NCI-H2029 treated with DMSO at 0.1 percent for 48 hours (cell line): ENCODE measurements at places on chromosomes 2 and 18.
A peak's percentile ranks its signal among the peaks of the same experiment; 100 is the strongest.

DNA sequence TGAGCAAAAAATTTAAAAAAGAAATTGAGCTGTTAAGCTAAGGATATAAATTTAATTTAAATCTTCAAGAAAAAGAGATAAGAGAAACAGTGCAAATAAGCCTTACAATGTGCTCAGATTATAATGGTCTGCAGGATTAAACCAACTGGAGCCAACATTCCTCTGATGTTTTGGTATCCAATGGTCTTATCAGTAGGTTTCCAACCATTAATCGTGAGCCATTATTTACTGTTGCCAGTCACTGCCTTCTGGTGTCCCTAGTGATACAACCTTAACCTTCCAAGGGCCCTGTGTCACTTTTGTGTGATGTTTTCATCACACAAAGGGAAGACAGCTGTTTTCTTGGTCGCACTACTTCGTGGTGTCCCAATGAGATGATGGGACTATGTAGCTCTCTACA, 134.5 kb upstream of the CTAGE1 start:
- no peak for DNase-seq

DNA sequence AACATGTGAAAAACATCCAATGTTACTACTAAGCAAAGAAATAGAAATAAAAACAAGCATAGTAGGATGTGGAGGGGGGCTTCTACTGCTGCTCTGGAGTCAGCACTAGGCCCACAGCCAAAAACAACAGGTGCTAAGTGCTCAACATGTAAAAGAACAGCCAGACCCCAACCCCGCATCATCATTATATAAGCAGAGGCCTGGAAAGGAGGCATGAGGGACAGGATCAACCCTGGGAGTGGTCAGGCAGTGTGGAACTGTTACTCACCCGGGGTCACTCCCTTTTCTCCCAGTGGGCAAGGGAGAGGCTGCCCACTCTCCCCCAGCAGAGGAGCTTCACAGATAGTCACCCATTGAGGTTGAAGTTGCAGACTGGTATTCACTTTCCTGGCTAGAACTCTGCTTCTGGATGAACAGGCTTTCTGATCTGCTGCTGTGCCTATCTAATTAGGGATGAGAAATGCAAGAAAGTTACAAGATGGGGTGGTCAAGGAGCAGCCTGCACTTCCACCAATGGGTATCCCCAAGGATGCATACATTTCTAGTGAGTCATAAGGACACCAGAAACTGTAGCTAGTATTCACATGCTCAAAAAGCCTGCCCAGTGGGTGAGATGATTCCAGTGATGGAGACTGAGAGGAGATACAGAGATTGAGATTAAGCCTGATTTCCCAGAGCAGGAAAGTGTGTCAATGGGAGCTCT, 480.1 kb upstream of the TCF4 start:
- DNase-seq, result no peak

GRCh38 chr18:12637393-12637792, 20.5 kb downstream of the SPIRE1 start:
- DNase-seq, result no peak

DNA sequence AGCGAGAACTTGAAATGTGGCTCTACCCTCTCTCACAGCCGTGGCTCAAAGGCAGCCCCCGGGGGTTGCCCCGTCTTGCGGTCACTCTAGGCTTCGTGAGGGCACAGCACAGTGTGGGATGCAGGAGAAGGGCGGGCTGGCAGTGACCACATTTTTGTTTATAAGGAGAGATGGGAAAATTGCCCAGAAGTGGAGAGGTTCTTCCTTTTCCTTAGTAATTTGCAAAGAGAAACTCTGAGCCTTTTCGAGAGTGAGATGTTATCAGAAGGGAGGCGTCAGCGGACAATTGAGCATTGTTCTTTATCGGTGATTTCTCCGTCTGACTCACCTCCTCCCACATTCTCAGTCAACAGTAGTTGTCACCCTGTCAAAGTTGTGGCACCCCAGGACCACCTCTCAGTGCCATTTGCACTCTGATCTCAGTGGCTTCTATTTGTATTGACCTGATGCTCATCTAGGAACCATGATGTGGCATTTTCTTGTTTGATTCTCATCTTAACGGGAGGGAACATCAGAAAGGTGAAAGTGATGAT, 89.6 kb downstream of the ACAA2 start:
- no peak for DNase-seq

- DNase-seq, result no peak
These were observed 78.0 kb upstream of the MGAT5 start for GRCh38 chr2:134175834-134176233.

GRCh38 chr2:102599486-102599885, 19.9 kb upstream of the SLC9A2 start:
- DNase-seq, result no peak

DNA sequence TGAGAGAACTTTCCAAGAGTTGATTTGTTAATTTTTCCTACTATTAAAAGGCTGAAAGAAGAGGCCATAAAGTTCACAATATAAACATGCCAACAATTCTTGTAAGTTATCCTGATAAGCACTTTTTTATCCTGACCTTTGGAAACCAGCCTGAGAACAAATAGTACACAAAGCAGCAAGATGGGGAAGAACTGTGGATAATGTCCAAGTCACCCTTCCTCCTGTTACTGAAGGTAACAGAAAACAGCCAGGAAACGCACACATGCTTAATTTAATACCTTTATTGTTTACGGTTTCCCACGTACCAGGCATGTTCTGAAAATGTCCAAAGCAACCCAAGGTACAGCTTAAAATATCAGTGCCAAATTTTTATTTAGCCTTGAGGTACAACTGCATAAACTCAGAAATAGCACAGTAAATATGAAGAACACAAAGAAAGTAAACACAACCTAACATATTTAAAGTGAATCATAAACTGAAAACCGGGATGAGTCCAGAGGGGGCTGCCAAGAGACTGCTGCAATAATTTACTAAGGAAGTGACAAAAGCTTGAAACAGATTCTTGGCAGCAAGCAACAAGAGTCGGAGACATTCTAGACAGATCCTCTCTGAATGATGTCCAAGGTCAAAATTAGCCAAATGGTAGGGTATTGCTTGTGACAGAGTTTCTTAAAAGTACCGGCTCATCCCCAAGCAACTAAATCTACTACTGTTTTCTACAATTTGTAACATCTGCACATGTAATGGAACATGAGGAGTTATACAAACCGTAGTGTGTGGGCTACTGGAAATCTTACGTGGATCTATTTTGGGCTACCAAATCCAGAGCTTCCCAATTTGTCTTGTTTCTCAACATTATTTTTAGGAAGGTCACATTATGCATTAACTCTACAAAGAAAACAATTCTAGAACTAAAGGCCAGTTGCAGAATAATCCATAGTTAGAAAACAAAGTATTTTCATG, 93.2 kb downstream of the CABYR start:
- no peak for DNase-seq

DNA sequence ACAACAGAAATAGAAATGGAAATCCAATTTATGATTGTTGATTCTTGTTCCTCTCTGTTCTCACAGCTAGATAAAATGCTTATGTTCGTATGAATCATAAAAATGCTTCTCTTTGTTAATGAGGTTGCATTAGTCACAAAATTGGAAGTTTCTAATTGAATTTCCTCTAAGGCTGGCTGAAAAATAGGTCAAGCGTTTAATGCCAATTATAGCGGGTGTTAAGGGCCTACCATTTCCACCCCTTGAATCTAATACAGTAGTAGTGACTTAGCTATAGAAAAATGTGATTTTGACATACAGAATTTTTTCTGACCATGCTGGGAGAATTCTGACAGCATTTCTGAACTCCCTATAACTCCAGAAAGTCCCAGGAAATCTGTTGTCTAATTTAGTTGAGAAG, 107.1 kb downstream of the TTN start:
- no peak for DNase-seq

- no peak for DNase-seq
These were observed 242.0 kb downstream of the CALCRL start for GRCh38 chr2:187206071-187206470.

- DNase-seq, result no peak
These were observed 300.8 kb downstream of the CNTNAP5 start for GRCh38 chr2:124325667-124326440.

DNA sequence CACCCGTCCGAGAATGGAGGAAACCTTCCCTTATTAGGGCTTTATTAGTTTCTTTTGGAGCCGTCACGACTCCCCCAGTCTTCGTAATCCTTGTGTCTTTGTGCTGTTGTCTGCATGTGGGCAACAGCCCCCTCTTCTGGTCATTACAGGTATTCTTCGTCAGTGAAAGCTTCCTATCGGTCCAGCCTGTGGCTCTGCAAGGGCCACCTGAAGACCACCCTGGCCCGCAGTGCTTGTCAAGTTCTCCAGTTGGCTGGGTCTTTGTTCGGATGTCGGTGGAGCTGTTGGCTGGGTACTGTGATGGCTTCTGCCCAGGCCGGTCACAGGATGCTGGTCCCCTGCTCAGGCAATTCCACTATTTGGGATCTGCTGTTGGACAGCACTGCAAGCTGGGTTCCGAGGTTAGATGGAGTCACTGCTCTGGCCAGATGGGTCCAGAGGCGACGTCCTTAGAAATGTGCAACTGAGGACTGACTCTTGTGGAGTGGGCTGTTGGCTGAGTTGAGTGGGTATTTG, 19.2 kb downstream of the E2F6 start:
- DNase-seq, result no peak

DNA sequence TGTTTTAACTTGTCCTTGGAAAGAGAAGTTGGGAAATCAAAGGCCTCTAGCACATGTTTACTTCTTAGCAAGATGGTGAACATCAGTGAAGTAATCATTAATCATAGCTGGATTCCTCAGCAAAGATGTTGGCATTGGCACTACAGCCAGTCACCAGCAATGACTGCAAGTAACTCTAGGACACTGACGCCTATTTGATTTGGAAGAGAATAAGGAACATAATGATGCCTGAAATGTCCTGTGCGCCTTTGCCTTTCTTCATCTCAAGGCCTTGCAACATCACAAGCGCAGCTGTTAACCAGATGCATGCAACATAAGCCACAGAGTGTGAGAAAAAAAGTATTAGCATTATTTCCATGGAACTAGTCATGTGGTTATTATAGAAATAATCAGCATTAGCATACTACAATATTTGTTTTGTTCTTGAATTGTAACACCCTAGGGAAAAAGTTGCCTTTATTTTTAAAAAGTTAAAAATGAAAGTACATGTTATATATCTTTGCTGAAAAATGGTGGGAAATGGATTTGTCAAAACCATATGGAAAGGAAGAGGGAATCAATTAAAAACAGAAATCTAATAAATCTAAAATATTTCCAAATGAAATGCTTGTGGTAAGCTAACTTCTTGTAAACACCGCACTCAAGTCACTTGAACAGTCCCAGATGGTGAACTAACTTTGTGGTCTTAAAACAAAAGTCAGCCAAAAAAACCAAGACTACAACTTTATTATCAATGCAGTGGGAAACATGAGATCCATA, 55.6 kb downstream of the THADA start:
- DNase-seq, result no peak

DNA sequence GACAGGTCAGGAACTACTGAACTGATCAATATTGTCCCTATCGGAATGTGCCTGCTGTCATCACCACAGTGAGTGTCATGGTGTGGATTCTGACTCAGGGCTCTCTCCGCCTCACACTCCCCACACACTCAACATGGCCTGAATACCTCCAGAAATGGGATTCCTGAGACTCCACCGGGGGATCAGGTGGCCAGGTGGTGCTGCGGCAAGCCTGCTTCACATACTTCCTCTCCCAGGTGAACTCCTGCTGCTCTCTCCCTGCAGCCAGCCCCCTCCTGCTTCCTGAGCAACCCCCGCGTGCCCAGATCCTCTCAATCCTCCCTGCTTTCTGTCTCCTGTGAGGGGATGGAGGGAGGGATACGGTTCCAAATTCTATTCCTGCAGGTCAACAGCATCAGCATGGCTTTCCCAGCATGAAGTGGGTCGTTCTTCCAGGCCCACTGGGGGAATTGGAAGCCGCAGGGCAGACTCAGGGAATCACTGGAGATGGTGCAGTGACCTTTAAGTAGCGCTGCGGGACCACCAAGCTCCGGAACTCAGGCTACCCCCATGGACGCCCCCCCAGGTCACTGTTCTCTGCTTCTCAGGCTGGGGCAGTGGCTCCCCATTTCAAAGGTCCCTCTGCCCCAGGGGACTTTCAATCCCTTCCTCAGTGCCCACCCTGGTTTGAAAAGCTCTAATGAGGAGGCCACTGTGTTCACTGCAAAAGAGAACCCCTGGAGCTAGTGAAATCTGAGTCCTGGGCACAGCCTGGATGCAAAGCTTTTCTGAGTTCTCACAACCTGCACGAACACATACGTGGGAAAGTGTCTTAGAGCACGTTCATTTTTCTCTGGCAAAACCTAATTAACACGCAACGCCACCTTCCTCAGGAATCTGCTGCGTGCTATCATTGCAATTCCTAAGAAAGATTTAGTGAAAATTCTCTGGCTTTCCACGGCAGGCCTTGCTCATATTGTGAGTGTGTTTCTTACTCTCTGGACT, 168.4 kb downstream of the ZFP36L2 start:
- DNase-seq, result no peak

DNA sequence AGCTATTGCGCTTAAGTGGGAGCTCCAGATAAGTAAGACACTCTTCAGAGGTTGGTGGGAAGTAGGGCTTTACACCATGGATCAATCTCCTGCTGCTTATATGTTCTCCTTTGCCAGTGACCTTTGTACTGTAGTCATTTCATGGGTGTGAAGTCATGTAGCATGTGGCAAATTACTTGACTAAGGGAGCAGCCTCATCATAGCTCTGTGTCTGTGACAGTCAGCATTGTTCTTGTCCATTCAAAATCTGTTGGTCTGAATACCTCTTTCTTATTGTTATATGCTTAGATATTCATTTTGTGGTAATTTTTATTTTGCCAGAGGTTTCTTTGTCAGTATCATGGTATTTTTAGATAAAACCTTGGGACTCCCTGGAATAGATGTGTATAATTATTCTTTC, 18.2 kb downstream of the SLC4A1AP start:
- no peak for DNase-seq

DNA sequence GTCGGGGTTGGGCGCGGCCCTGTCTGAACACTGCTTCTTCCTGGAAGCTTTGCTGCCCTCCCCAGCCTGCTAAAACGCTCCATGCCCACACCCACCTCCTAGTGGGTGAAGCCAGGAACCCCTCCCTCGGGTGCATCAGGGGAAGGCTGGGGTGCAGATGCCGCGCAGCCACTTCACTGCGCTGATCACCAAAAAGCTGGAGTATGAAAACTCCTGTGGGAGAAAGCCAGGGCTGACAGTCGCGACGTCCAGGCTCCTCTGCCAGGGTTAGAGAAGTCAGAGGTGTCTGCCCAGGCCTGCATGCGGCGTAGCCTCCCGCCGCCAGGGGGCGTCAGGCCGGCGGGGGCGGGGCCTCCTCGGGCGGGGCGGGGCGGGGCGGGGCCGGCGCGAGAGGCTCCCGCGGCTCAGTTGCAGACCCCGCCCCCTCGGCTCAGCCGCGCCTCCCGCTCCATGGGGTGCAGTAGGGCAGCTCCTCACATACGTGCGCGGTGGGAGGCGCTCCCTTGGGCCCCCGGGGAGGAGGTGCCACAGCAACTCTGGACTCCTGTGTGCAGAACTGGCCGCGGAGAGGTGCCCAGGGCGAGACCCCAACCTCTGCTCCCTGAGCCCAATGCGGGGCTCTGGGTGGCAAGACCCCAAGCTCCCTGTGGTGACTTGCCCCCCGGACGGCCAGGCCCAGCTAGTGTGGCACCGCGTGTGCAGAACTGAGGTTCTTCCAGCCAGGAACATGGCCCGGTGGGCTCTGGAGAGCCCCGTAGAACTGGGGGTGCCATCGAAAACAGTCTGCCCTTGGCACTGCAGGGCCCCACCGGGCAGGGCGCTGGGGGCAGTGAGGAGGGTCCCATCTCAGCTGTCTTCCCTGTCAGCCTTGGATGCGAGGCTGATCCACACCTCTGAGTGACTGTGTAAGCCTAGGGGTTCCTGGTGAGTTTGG, 1.8 kb upstream of the RNPEPL1 start:
- peak; percentile 46 for DNase-seq

- no peak for DNase-seq
These were observed 12.4 kb upstream of the PSTPIP2 start for GRCh38 chr18:46084431-46084830.
